Left lobe of liver (tissue), 2 donors: ENCODE measurements at places on chromosomes 3 and 15.

- no peak for DNase-seq
These were observed 345.7 kb downstream of the CNTN3 start for GRCh38 chr3:74268753-74269152.

- no peak for DNase-seq
These were observed 220.3 kb upstream of the STT3B start for GRCh38 chr3:31312400-31312799.

DNA sequence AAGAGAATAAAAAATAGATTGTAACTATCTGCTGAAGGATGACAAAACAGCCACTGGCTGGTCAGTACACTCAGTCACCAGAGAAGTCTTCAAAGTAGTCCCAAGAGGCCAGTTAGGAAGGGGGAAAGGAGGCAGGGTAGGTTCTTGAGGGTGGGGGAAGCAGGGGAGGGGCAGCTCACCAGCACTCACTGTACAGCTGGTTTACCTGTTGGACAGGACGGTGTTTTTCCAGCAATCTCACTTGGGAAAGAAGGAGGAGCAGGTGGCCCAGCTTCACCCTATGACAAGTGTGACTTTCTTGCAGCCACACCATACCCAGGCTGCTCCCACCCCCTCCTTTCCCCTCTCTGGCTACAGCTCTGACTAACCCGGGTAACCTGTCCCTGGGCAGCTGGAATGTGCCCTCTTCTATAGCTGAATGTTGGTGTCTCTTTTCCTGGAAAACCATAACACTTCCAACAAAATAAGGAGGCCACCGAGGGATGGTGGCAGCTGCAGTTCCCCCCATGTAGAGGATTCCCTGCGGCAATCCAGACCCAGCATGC, 203.4 kb upstream of the NSMCE3 start:
- no peak for DNase-seq

DNA sequence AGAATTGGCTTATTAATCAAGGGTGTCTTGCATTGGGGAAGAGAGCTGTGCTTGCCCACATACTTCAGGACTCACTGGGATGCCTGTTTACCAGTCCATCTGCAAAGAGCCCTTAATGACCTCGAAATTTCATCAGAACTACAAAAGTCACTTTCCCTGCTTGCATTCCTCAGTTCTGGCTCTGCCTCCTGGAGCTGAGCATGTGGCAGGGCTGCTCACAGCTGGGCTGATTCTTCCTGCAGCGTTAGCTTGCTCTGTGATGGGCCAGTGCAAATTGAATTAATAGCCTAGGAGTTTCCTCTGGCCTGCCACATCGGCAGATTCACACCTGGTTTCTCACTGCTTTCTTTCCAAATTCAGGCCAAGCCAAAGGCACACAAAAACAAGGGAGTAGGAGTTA, 108.9 kb downstream of the DUT start:
- no peak for DNase-seq

DNA sequence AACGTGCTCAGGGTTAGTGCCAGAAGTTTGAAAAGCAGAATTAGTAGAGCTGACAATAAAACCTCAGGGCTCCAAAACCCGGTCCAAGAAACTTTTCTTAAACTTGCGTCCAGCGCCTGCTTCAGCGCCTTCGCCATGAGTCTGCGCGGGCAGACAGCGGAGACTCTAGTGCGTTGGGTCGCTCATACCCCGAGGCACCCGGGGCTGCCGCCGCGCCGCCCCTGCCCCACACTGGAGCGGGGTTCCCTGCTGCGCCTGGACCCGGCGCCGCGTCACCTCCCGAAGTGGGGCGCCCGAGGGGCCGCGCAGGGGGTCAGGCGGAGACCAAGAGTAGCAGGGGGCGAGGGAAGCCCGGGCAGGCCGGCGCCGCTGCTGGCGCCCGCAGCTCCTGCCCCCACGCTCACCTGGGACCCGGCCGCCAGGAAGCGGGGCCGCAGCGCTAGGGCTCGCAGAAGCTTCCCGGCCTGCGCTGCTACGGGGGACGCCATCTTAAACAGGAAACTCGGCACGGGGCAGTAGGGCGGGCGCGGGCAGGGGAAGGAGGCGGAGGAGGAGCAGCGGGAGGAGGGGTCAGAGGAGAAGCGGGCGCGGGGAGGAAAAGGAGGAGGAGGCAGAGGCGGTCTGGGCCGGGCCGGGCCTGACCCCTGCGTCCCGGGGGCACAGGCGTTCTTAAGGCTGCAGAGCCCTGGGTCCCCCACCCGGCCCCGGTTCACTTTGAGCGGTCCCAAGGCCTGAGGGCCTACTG, at the start of gene SUCLG2:
Gene SUCLG2, minus strand, starts transcription at position 514 of the 745 bp plus-strand sequence. Its CDS starts 26 bp downstream, at position 488.
- peak; percentile 92 for DNase-seq

DNA sequence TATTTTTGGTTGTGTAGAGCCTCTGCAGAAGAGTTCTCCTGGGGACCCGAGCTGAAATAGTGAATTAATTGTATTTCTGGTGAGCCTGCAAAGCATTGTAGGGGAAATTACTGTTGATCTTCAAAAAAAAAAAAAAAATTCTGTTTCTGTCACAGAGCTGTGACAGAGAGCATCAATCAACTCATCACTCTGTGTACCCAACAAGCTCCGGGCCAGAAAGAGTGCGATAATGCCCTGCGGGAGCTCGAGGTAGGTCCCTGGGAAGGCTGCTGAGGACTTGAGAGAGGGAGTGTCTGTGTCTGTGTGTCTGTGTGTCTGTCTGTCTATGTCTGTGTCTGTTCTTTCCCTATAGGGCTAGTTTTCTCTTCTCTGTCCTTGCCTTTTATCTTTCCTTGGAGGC, 294.4 kb upstream of the TPM1 start:
- DNase-seq: no peak

- no peak for DNase-seq
These were observed 127.2 kb downstream of the NFKBIZ start for GRCh38 chr3:101976473-101976872.
